ENCODE measurements at places on chromosomes 11 and 22.

DNA sequence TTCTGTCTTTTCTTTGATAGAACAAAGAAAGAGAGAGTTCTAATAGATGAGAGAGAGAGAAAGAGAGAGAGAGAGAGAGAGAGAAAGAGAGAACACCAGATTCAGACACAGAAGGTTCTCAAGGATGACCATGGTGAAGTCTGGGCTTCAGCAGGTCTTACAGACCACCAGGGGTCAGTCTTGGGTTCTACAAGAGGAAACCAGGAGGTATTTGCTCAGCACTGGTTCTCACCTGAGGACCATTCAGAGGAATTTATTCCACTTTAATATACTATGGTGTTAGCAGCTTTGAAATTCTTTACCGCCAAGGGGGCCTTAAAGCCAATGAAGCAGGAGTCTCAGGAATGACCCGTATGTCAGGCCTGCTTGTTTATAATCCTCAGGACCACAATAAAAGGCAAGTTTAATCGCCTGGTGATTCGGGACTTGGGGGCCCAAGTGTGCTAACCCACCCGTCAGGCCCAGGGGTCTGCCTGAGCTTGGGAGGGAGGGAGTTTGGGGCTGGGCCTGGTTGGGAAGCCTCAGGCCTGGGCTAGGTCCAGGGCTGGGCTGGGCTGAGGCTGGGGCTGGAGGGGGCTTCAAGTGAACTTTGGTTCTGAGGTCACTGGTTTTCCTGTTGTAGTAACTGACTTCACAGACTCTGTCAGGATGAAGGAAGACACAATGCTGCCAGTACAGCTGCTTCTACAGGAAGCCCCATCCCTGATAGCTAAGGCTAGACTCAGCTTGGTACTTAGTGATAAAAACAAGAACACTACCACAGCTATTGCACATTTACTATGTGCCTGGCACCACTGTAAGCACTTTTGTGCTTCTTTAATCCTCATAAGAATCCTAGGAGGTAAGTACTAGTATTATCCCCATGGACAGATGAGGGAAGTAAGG, 179.2 kb upstream of the ZBED5 start:
- no peak for DNase-seq

- no peak for DNase-seq
These were observed 16.9 kb downstream of the TUB start for GRCh38 chr11:8097926-8098325.

DNA sequence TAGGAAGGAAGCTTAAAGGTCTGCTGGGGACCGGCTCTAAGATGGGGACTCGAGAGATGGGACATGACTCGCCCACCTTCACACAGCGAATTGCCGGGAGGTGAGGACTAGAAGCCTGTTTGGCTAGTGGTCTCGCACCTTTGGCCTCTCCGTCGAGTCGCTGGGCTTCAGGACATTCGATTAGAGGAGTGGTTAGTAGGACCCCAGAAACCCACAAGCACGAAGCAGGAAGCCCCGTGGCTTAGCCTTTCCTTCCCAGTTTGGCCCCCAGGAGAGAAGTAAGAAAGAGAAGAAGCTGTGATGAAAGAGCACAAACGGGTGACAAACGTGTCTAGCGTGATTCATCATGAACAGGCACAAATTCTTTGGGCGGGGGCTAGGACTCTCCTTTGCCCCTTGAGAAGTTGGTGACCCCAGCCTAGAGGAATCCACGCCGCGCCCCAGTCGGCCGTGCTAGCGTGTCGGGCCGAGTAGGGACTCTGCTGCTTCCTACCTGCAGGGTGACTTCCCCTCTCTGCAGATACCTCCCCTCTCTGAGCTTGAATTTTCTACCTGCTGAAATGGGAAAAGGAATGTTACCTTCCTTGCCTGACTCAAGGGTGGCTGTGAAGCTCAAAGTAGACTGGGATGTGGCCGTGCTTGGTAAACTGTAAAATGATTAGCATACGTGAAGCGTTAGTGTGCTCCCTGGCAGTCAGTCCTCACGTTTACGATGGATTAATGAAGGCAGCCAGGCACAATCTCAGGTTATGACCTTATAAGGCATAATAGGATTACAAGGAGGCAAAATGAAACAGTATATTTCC, 1.1 kb upstream of the ADM start:
- no peak for DNase-seq

DNA sequence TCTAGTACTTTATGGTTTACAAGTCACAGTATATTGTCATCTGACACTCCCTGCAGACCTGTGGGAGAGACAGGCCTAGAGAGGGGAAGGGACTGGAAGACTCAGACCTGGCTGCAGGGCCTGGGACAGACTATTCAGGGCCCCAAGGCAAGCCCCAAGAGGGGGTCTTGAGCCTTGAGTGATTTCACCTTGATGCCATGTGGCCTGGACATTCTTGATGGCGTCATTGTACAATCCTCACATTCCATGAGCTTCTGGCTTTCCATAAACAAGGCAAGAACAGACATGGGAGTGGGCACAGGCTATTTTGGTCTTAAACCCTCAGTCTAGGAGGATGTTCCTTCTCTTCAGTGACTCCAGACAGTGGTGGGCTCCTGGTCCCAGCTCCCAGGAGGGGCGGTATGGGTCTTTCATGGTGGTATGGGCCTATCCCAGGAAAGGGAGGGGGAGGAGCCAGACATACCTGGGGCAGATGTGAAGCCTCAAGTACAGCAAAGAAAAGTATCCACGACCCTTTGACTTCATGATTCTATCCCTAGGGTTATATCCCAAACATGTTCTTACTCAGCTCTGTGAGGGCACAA, 1.8 kb upstream of the TBC1D10A start:
- no peak for DNase-seq

GRCh38 chr11:74170694-74171629, at the start of the genes C2CD3 and PPME1:
Gene C2CD3 (minus strand): TSS chr11:74171002. CDS start chr11:74170792, 210 bp downstream.
Gene PPME1 (plus strand): TSS chr11:74171289. CDS start chr11:74171422, 133 bp downstream.
- DNase-seq, result peak; percentile 96

DNA sequence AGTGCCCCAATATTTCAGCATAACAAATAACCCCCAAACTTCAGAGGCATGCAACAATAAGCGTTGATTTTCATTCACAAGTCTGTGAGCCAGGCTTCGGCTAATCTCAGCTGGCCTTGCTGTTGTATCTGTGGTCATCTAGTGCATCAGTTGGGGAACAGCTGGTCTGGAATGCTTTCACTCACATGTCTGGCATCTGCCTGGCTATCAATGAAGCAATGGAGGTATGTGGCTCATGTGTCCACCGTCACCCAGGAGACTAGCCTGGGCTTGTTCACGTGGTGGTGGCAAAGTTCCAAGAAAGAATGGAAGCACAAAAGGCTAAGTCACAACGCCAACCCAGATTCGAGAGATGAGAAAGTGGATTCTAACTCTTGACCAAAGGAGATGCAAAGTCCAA, 304.8 kb upstream of the ISX start:
- DNase-seq, result no peak

DNA sequence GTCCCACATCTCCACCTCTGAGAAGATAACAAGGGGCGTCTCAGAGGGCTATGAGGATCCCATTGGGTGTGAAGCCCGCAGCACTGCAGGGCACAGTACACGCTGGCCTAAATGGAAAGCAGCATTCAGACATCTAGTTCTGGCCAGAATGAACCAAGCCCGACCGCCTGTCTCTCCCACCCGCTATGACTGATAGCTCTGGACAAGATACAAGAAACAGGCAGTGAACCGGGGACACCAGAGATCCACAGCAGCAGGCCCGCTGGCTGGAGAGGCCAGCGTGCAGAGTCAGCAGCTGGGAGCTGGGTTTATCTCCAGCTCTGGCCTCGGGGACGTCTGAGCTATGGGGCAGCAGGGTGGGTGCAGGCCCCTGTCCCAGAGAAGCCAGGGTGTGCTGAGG, 9.6 kb downstream of the CERK start:
- no peak for DNase-seq

DNA sequence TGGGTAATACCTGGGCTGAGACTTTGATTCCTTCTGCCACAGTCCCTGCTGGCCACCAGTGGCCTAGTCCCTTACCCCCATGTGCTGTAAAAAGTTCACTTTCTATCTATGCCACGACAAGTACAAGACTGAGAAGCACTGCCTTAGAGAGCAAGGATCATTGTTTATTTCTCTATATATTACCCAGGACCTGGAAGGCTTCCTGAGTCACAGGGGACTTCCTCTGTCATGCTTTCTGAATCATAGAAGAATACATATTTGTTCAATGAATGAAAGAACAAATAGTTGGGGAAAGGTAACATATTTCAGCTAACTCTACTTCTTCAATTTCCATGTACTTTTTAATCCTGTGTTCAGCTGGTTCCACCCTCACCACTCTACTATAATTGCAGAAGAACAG, 5.5 kb upstream of the SYT9 start:
- no peak for DNase-seq

- DNase-seq, result no peak
These were observed 22.9 kb downstream of the RPL3 start for GRCh38 chr22:39296535-39296934.

GRCh38 chr11:73334384-73335203, 26.5 kb downstream of the ARHGEF17 start:
- no peak for DNase-seq

- DNase-seq, result no peak
These were observed 70.6 kb upstream of the CAPRIN1 start for GRCh38 chr11:33980897-33981296.

GRCh38 chr11:93871526-93871925, 21.1 kb upstream of the VSTM5 start:
- DNase-seq, result no peak

DNA sequence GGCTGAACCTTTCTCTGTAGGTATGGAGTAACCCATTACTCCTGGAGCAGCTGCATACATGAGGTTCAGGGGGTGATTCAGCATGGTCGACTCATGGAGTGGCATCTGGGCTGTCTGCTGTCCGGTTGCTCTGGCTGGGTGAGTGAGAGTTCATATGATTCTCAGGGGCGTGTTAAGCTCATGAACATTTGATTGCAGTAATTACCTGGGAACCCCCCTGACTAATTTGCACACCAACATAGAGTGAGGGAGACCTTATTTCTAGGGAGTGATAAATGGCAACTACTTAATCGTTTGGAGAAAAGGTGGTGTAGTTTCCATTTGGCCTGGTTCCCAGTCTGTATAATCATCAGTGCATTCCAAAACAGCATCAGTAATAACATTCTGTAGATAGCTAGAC, 661.9 kb downstream of the ETS1 start:
- DNase-seq, result no peak

DNA sequence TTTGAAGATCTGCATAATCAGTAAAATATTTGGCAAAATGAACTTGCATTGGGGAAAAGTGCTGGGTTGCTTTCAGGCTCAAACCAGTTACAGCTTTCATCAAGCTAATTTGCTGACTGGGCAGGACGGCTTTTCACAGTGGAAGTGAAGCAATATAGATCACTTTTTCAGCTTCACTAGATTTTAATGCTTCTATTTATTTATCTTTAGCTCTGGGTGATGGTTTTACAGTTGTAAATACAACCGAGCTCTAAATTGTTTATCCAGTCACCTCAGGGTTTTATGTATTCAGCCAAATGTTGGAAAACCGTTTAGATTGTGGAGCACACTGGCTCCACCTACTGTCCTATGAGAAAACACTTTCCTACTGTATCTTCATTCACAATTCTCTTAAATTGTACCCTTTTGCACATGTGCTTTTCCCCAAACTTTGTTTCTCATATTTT, 58.2 kb downstream of the ACER3 start:
- no peak for DNase-seq

DNA sequence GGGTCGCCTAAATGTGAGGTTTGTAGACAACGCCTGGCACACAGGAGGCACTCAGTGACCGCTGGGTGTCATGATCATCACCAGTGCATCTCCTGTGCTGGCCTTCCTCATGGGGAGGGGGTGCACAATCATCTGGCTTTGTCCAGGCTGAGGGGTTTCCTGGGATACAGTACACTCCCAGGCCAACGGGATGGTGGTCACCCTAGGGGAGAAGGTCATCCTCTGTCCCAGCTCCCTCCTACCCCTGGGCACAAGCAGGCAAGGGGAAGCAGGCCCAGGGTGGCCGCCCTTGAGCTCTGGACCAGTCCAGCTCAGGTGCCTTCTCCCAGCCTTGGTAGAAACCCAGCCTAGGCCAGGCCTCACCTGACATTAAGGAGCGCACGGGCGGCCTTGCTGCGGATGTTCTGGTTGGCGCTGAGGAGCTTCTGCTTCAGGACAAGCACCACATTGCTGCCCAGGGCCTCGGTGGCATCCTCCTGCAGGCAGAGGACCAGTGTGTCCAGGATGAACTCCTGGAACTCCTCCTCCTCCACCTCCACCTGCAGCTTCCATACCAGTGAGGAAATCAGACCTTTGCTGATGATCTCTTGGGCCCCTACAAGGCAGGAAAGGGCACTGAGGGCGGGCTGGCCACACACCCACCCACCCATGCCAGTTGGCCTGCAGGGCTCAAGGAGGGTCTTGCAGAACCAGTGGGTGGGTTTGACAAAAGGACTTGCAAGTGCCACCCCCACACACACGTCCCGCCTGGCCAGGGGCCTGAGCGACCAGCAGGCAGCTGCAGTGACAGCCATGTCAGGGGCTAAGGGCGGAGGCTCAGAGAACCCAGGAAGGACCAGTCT, 6.6 kb upstream of the GNAZ start:
- DNase-seq, result no peak

GRCh38 chr11:67283481-67283963, 5.6 kb upstream of the ANKRD13D start:
- DNase-seq, result no peak

GRCh38 chr22:40463017-40463631, 92.7 kb downstream of the SGSM3 start:
- DNase-seq, result peak; percentile 40

- DNase-seq, result no peak
These were observed 240.7 kb upstream of the B3GAT1 start for GRCh38 chr11:134652586-134653255.

GRCh38 chr11:130585545-130585944, 137.1 kb downstream of the ADAMTS15 start:
- DNase-seq, result no peak

- peak; percentile 40 for DNase-seq
These were observed 8.2 kb downstream of the PDGFB start for GRCh38 chr22:39236321-39237317.

DNA sequence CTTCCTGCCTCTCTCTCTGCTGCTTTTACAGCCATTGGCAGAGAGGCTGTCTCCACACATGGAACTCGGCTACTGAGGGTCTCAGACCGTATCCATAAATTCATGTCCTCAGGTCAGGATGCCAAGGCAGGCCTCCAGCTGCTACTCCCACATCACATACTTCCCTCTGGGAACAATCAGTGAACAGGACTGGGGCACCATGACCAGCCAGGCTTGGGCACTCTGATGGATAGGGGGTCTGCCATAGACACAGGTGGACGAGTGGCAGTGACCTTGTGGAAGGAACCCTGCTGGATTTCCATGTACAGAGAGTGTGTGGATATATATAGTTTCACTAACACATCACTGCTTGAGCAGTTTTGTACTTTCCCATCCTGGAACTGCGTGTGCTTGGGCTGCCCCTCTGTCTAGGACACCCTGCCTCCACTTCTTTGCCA, 97.7 kb upstream of the PARVA start:
- DNase-seq, result no peak

- no peak for DNase-seq
These were observed 205.6 kb downstream of the DDX10 start for GRCh38 chr11:108870373-108871020.

All from stimulated activated CD4-positive, alpha-beta T cell treated with anti-CD3 and anti-CD28 coated beads, TNF-alpha, amount 100 ng/mL, for 24 hours (primary cell).